ENCODE measurements at places on chromosomes 12 and 14.

DNA sequence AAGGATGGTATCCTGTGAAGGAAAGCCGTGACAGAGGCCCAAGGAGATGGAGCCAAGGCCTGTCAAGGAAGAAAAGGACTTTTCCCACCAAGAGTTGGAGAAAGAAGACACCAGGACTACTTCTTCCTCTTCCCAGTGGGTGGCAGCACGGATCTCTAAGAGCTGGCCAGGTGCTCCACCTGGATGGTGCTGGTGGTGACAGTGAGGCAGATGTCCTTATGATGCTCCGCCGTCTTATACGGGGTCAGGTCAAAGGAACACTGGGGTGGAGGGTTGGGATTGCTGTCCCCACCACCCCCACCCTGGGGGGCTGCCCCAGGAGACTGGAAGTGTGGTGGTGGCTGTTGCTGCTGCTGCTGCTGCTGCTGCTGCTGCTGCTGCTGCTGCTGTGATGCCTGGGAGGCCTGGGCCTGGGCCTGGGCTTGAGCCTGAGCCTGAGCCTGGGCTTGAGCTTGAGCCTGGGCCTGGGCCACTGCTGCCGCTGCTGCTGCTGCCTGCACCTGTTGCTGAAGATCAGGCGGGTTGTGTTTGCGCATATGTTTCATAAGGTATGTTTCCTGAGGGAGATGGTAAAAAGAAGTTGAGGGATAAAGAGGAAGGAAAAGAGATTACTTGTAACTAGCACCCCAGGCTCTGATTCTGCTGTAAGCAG is 4.8 kb upstream of the ING4 start:
- no peak for DNase-seq

DNA sequence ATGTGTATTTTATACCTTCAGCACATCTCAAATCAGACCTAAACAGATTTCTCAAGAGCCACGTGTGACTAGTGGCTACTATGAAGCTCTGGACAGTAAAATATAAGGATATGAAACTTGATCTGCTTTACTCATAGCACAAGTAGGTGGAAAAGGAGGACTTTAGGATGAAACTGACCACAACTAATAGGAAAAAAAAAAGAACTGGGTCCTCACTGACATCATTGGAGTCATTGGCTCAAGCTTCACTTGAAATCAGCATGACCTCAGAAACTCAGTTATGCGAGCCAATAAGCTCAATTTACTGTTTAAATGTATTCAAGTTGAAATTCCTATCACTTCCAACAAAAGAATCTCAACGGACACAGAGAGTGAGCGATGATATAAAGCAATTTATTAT is 34.1 kb upstream of the CIT start:
- no peak for DNase-seq

DNA sequence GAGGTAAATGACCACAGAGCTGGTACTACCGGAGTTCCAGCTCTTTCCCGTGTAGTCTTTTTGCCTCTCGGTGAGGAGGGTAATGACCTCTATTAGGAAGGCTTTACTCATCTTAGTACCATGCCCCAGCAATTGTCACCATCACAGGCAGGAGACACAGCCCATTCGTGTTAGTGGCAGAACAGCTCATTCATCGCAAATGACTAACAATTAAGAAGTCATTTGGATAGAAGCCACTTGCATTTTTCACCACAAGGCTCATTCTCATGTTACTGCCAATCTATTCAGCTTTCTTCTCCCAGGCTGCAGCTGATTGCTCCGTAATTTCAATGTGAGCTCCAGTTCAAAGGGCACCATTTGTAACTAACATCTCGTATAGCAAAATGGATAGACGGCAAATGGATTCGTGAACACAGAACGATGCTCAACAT is 718.8 kb upstream of the TMEM132C start:
- no peak for DNase-seq

- no peak for DNase-seq
These were observed 55.2 kb downstream of the WDR20 start for GRCh38 chr14:102194856-102195255.

- no peak for DNase-seq
These were observed at the start of gene NKX2-1 for GRCh38 chr14:36519431-36520321. Gene NKX2-1, minus strand, starts transcription at chr14:36520232. Its CDS starts 103 bp downstream, at chr14:36520129.
